ENCODE measurements at places on chromosomes 11 and 22.

DNA sequence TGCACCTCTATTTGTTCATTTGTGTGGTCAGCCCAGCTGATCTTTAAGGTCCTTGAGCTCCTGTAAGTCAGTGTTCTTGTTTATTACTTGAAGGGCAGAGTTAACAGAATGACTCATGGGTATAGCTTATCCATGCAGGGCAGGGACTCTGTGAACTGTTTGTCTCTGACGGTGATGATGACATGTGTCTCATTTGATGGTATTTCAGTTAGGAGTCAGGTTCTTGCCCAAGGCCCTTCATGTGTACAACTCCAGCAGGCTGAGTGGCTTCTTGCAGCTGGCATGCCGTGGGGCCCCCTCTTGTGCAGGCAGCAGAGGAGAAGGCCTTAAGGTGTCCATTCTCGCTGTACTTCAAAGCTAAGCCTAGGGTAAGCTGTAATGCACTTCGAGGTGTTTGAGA, 165.1 kb downstream of the DBX1 start:
- DNase-seq = no peak

DNA sequence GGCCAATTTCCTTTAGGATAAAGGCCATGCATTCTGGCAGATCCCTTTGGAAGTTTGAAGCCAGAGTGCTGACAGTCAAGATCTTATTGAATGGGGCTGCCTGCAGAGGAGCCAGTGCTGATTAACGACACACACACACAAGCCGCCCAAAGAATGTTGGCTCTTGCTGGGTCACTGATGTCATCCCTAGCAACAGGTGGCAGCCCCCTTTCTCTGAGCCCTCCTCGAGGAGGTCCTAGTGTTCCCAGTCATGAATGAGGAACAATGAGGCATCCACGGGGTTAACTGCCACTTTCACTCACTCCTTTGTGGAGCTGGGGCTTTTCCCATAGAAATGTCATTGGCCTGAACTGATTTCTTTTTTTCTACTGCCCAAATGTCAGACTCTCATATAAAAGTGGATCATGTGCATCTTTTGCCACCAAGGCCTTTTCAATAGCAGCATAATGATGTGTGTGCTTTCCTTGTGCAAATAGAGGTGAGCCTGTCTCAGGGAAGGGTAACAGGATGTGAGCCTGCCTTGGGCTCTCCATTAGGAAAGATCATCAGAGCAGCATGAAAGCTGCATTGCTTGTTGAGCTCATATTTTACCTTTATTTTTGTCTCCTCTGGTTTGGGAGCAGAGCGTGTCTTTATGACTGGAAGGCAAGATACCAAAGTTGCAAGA, 301.8 kb upstream of the MTNR1B start:
- DNase-seq = no peak

DNA sequence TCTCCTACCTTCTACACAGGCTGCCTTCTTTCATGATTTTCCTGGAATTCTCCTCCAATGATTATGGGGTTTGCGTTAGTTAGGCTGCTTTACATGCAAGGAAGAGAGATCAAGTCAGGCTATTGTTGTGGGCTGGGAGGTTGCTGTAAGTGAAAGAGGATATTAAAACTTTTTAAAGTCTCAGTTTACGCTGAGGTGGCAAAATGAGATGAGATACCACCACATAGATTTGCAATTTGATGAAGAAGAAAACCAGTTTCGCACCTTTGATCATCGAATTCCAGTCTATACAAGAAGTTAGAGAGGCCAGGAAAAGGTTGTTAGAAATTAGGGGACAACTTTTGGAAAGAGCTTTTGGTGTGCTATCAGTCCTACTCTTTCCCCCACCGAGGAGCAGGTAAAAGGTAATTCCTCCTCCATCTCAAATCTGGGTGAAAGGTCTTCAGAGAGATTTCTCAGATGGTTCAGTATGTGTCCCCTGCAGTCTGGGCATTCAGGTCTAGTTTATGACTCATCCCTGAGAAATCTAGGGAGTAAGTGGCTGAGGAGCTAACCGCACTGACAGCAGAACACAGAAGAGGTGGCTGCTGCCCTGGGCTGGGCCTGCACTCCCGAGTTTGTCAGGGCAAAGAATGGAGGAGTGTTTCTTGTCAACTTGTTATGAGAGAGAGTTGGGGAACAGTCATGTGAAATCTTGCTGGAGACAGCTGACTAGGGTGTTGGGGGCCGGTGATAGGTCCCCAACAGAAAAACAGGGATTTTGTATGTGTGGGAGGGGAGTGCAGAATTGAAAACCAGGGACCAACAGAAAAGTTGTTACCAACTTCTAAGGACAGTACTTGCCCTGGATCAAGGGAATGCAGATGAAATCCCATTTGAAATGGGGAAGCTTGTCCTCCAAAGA, 34.7 kb downstream of the CCDC83 start:
- DNase-seq = no peak

- DNase-seq = no peak
Observed at GRCh38 chr11:33214767-33215166, 42.4 kb upstream of the HIPK3 start.

- DNase-seq = no peak
Observed at GRCh38 chr11:111785886-111786412, 19.8 kb upstream of the PPP2R1B start.

GRCh38 chr11:110119317-110119716, 26.1 kb downstream of the ZC3H12C start:
- DNase-seq = no peak

GRCh38 chr22:24429411-24430365, 2.3 kb downstream of the ADORA2A start:
- DNase-seq = peak; percentile 48

DNA sequence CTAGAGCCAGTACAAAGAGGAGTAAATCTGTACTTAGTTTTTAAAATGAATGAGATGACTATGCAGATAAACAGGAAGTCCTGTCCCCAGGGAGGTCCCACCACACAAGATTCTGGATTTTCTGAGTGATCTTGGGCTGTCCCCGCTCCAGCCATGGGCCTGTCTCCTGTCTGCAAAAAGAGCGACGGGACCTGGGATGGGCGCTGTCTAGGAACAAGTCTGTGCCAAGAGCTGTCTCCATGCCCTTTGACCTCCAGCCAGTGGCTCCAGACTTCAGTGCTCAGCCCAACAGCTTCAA, 6.0 kb downstream of the CSNK1E start:
- no peak for DNase-seq

DNA sequence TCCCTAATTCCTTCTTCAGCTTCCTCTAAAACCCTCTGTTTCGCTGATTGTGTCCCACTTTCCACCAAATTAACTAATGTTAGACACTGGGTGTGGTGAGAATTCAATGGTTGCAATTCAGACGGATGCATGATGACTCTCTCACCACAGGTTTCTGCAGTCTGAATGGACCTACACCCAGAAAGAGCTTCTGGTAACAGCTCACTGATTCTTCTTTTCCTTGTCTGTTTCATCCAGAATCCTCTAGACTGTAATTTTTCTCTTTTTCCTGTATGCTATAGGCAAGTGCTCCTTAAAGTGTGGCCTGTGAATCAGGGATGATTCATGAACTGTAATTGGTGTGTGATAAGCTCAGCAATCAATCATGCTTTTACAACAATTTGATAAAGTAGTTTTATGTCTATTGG, 18.1 kb downstream of the MMP10 start:
- no peak for DNase-seq

GRCh38 chr11:62143727-62144126, 19.9 kb downstream of the INCENP start:
- DNase-seq = no peak

GRCh38 chr11:63032457-63032856, 16.8 kb upstream of the SLC22A8 start:
- DNase-seq = no peak

Measured in stimulated activated naive CD4-positive, alpha-beta T cell treated with Interleukin-2 at 50 U/mL for 16 hours (primary cell).